Small intestine (tissue), 16 donors: ENCODE measurements at places on chromosomes 3 and 15. TPM values are rescaled to one million over a fixed set of nuclear protein-coding genes. Genes with fewer than 3 reads are reported as not detected.

GRCh38 chr3:30290479-30290878 is 315.9 kb upstream of the TGFBR2 start:
- peaks cover 7% of the 10 kb centered on the region for H3K4me1 ChIP-seq
- H3K27ac ChIP-seq, result no peak overlapping the region
- H3K4me3 ChIP-seq, result no peak overlapping the region
- no peaks in the 10 kb centered on the region for H3K27me3 ChIP-seq
- no peaks in the 10 kb centered on the region for H3K36me3 ChIP-seq

Gene FBXW12
- polyA plus RNA-seq, result not detected

Gene GRK7
- not detected for polyA plus RNA-seq

DNA sequence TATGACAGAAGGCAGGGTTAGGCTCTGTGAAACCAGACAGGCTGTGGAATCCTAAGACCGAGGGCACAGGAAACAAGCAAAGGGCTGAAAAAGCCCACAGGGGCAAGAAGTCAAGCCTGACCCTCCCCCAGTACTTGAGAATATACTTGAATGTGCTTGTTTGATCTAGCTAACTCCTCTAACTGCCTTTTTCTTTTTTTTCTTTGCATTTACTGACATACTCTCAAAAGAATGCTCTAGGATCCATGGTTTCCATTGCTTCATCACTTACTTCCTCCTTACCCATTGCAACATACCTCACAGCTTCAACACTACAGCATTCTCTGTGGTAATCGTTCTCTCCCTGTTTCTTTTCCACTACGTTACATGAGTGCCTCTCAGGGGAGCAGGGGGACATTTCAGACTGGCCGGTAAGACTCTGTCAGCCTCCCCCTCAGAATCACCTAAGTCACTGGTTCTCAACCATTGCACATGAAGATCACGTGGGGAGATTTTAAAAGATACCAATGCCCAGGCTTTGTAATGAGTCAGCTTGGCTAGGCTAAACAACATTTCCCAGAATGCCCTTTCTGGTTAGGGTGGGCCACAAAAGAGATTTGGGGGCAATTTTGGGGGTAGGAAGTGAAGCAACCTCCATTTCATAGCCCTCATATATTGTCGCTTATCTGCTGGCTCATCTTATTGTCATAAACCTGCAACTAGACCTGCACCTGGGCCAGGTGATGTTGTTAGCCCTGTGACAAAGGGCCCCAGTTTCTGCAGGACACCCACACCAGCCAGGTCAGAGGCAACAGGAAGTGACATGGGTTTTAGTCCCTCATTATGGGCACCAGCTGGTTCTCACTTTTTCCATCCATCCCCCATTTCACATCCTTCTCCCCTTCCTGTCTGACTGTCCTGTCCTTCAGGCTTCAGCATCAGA is 24.6 kb upstream of the RSL24D1 start:
- H3K27ac ChIP-seq, result peak overlapping the region; percentile 82
- H3K27me3 ChIP-seq, result no peaks in the 10 kb centered on the region
- H3K4me3 ChIP-seq, result no peak overlapping the region

GRCh38 chr3:174547801-174548435 is 311.2 kb upstream of the NAALADL2 start:
- no peaks in the 10 kb centered on the region for H3K27me3 ChIP-seq
- no peaks in the 10 kb centered on the region for H3K36me3 ChIP-seq
- no peak overlapping the region for H3K27ac ChIP-seq
- no peak for DNase-seq
- no peaks in the 10 kb centered on the region for H3K4me1 ChIP-seq

GRCh38 chr3:57001356-57001755 is 59.1 kb upstream of the SPATA12 start:
- no peak overlapping the region for H3K27ac ChIP-seq
- peaks cover under 1% of the 10 kb centered on the region for H3K4me1 ChIP-seq
- H3K4me3 ChIP-seq, result no peak overlapping the region
- no peak for DNase-seq

DNA sequence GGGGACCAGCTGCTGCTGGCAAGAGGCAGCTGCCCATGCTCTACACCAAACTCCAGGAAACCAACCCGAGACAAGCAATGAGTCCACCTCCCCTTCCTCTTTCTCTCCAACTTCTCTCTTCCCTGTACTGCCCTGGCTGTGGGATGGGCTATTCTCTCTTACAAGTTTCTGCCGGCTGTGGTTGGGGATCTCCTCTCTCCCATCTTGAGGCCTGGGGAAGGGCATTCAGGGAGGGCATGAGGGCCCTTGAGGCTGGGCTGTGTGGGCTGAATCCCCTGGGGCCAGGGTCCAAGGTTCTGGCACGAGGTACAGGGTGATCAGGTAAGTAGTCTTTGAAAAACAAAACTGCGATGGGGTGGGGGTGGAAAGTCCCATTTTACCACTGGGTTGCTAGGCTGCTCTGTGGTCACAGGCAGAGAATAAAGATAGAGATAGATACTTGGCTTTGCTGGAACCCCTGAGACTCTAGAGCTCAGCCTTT is 32.3 kb upstream of the CTSH start:
- DNase-seq, result no peak
- no peaks in the 10 kb centered on the region for H3K27me3 ChIP-seq
- H3K4me1 ChIP-seq, result no peaks in the 10 kb centered on the region
- H3K36me3 ChIP-seq, result no peaks in the 10 kb centered on the region

Gene ATP8B4
- 2.4 TPM for polyA plus RNA-seq

- no peak overlapping the region for H3K27ac ChIP-seq
- DNase-seq, result no peak
- no peaks in the 10 kb centered on the region for H3K4me1 ChIP-seq
These were observed 371.3 kb downstream of the CADM2 start for GRCh38 chr3:85330071-85330470.

- no peak overlapping the region for H3K27ac ChIP-seq
- no peak for DNase-seq
- no peaks in the 10 kb centered on the region for H3K36me3 ChIP-seq
- H3K4me3 ChIP-seq, result no peak overlapping the region
- H3K4me1 ChIP-seq, result no peaks in the 10 kb centered on the region
These were observed 136.5 kb downstream of the RORA start for GRCh38 chr15:61092361-61093157.

GRCh38 chr3:110925798-110926197 is 145.8 kb upstream of the NECTIN3 start:
- H3K27ac ChIP-seq, result no peak overlapping the region
- H3K27me3 ChIP-seq, result no peaks in the 10 kb centered on the region
- no peak overlapping the region for H3K4me3 ChIP-seq
- no peak for DNase-seq

GRCh38 chr3:139198186-139198585 is 145.6 kb upstream of the MRPS22 start:
- H3K36me3 ChIP-seq, result no peaks in the 10 kb centered on the region
- H3K4me3 ChIP-seq, result no peak overlapping the region
- DNase-seq, result no peak
